ENCODE measurements at places on chromosomes 11 and 22. TPM values are rescaled to one million over a fixed set of nuclear protein-coding genes. Genes with fewer than 3 reads are reported as not detected.

The MAFF gene
- 4.6 TPM for total RNA-seq

The TBX1 gene
- 12.8 TPM for total RNA-seq

The SLC43A1 gene
- 20.5 TPM for total RNA-seq

The SCGB1A1 gene
- total RNA-seq = 1.6 TPM

The DEPDC7 gene
- 4.7 TPM for total RNA-seq

The TNKS1BP1 gene
- 127 TPM for total RNA-seq

The MUC6 gene
- 0.07 TPM for total RNA-seq

The TPP1 gene
- total RNA-seq = 51.4 TPM

The APOBEC3A gene
- total RNA-seq = not detected

The CARD16 gene
- not detected for total RNA-seq

The MRGPRX4 gene
- not detected for total RNA-seq

GRCh38 chr11:67396587-67397389, 4.9 kb downstream of the PPP1CA start:
- peaks cover 38% of the 10 kb centered on the region for H3K4me1 ChIP-seq
- H3K4me3 ChIP-seq = peak overlapping the region; percentile 45
- peak; percentile 58 for DNase-seq
- no peaks in the 10 kb centered on the region for H3K27me3 ChIP-seq
- peaks cover 24% of the 10 kb centered on the region for H3K36me3 ChIP-seq
- peak overlapping the region; percentile 93 for H3K27ac ChIP-seq

DNA sequence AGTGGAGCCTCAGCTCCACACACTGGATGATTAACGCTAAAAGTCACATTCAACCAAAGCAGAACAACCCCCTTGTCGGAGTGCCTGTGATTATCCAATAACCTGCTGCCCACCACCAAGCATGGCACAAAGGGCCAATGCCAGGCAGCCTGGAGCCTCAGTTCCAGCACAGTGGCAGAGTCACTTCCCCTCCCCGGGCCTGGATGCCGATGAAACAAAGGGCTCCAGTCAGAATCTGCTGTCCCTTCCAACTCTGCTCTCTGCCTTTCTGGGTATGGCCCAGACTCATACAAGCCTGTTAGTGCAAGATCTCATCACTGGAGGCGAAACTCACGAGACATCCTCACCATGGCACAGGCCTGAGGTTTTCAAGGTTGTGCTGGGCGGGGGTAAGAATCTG, 52.1 kb downstream of the CLTCL1 start:
- DNase-seq = no peak
- H3K27ac ChIP-seq = 0 out of 2 replicates have a peak overlapping the region, but pooled peaks have one; percentile 24
- no peaks in the 10 kb centered on the region for H3K36me3 ChIP-seq
- H3K4me1 ChIP-seq = peaks cover 4% of the 10 kb centered on the region

DNA sequence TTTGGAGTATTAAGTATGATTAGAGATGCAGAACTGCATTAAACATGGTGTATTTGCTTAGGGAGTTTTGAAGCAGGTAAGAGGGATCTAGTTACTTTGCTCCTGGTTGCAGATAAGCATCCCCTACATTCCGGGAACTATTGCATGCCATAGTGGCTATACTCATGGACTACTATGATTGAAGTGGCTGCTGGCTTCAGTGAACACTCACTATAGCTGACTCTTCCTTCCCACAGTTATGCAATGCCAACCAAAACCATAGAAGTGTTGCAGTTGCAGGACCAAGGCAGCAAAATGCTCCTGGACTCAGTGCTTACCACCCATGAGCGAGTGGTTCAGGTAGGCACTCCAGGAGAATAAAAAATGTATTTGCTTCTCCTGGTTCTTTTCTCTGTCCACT, 17.0 kb downstream of the COA4 start:
- no peak for DNase-seq
- H3K4me1 ChIP-seq = peaks cover 9% of the 10 kb centered on the region
- H3K27ac ChIP-seq = no peak overlapping the region
- no peaks in the 10 kb centered on the region for H3K27me3 ChIP-seq

DNA sequence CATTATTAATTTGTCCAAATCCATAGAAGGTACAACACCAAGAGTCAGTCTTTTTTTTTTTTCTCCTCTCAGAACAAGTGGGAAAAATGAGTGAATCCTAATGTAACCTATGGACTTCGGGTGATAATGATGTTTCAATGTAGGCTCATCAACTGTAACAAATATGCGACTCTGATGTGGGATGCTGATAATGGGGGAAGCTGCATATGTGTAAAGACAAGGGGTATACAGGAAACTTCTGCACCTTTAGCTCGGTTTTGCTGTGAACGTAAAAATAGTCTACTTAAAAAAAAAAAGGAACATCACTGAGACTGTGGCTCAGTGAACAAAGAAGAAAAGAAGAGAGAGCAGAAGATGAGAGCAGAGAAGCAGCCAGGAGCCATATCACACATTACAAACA, 78.3 kb upstream of the ARHGAP32 start:
- peaks cover 3% of the 10 kb centered on the region for H3K36me3 ChIP-seq
- no peak overlapping the region for H3K4me3 ChIP-seq
- no peaks in the 10 kb centered on the region for H3K27me3 ChIP-seq
- no peak for DNase-seq
- H3K4me1 ChIP-seq = peaks cover 33% of the 10 kb centered on the region

- H3K36me3 ChIP-seq = no peaks in the 10 kb centered on the region
- H3K4me1 ChIP-seq = peaks cover 26% of the 10 kb centered on the region
- no peak for DNase-seq
- no peak overlapping the region for H3K4me3 ChIP-seq
These were observed 19.8 kb upstream of the OAF start for GRCh38 chr11:120191058-120191457.

- no peak for DNase-seq
- 0 out of 2 replicates have a peak, but pooled peaks cover 1% of the 10 kb centered on the region for H3K36me3 ChIP-seq
- H3K27ac ChIP-seq = no peak overlapping the region
- H3K27me3 ChIP-seq = no peaks in the 10 kb centered on the region
- H3K4me3 ChIP-seq = no peak overlapping the region
- peaks cover 8% of the 10 kb centered on the region for H3K4me1 ChIP-seq
These were observed 11.5 kb downstream of the THAP12 start for GRCh38 chr11:76369406-76369805.

DNA sequence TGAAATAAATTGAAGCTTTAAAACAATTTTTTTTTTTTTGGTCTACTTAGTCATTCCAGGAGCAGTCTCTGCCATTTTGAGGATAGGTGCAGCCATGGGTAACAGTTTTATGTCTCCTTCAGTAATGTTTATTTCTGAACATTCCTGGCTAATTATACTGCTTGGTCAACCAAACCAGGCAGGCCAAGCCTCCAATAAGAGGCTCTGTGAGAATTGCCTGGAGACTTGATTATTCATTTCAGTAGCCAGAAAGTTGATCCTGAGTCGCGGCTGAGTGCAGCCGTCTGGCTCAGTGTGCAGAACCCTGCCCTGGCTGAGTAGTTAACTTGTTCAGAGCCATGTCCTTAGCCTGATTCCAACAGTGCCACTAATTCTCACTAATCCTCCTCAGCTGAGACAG, 364.0 kb upstream of the FAT3 start:
- H3K4me1 ChIP-seq = no peaks in the 10 kb centered on the region
- no peaks in the 10 kb centered on the region for H3K27me3 ChIP-seq
- H3K27ac ChIP-seq = no peak overlapping the region
- no peak for DNase-seq
- H3K4me3 ChIP-seq = no peak overlapping the region

- H3K36me3 ChIP-seq = no peaks in the 10 kb centered on the region
- H3K4me3 ChIP-seq = no peak overlapping the region
- H3K4me1 ChIP-seq = no peaks in the 10 kb centered on the region
- H3K27ac ChIP-seq = no peak overlapping the region
These were observed 76.9 kb upstream of the EED start for GRCh38 chr11:86167499-86168164.

DNA sequence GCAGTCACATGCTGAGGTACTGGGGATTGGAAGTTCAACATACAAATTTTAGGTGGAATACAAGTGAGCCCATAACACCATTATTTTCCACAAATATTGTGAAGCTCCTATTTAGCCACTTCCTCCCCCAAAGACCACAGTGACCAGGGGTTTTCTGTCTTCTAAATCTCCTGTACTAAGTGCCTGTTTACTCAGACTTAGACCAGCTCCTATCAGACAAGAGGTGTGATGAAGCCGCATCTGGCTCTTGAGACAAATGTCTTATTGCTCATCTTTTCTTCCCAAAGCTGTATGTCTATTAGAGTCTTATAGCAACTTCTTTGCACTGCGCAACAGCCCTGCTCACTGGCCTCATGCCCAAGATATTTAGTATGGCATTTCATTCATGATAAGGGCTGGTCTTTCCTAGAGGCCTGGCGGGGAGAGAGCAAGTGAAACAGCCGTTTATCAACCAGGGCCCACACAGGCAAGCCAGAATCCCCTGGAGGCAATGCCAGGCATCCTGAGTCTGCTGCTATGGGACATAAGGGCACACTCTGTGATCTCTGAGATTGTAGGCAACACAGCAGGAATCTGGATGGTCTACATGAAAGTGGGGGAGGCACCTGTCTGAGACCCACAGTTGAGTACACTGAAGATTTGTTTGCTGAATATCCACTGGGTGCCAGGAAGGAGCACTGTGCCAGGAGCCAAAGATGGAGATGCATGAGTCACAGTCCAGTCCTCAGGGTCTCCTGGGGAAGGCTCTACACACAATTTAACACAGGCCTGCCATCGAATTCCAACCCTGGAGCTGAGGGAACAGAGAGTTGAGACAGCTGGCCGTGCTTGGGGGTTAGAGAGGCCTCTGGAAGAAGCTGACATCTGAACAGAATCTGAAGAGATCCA, 78.5 kb upstream of the NCAM1 start:
- H3K27ac ChIP-seq = no peak overlapping the region
- H3K27me3 ChIP-seq = peaks cover 6% of the 10 kb centered on the region
- H3K4me1 ChIP-seq = peaks cover 11% of the 10 kb centered on the region
- DNase-seq = no peak
- no peak overlapping the region for H3K4me3 ChIP-seq
- H3K36me3 ChIP-seq = no peaks in the 10 kb centered on the region

DNA sequence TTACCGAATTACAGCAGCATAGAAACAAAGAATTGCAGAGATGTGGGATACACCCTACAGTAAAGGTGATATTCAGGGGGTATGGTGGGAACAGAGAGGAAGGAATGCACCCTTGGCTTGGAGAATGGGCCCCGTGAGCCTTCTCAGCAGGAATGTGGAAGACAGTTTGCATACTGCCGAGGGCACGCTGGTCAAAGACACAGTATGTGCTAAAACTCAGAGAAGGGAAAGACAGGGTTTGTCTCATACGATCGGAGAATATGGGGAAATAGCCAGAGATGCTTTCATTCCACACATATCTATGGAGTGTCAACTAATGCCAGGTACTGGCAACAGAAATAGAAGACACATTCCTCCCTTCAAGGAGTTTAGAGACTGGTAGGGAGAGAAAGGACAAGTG, 36.9 kb downstream of the UBASH3B start:
- H3K36me3 ChIP-seq = no peaks in the 10 kb centered on the region
- H3K27ac ChIP-seq = peak overlapping the region; percentile 52
- H3K4me3 ChIP-seq = no peak overlapping the region
- H3K4me1 ChIP-seq = peaks cover 23% of the 10 kb centered on the region

DNA sequence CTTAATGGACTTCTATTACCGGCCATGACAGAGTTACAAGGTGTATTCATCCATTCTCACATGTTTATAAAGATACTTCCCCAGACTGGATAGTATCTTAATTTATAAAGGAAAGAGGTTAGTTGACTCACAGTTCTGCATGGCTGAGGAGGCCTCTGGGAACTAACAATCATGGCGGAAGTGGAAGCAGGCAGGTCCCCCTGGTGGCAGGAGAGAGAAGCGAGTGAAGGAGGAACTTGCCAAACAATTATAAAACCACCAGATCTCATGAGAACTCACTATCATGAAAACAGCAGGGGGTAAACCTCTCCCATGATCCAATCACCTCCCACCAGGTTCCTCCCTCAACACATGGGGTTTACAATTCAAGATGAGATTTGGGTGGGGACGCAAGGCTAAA, 170.0 kb upstream of the PDGFD start:
- H3K4me3 ChIP-seq = no peak overlapping the region
- no peaks in the 10 kb centered on the region for H3K27me3 ChIP-seq
- H3K4me1 ChIP-seq = peaks cover 5% of the 10 kb centered on the region

- no peak overlapping the region for H3K27ac ChIP-seq
- peaks cover 31% of the 10 kb centered on the region for H3K4me1 ChIP-seq
- peaks cover 11% of the 10 kb centered on the region for H3K27me3 ChIP-seq
- DNase-seq = no peak
These were observed 872 bp downstream of the TMA7B start for GRCh38 chr22:39960791-39961746.

GRCh38 chr11:69436041-69436982, 45.2 kb upstream of the LINC01488 start:
- no peaks in the 10 kb centered on the region for H3K36me3 ChIP-seq
- DNase-seq = no peak
- H3K4me1 ChIP-seq = peaks cover 61% of the 10 kb centered on the region
- peaks cover 13% of the 10 kb centered on the region for H3K27me3 ChIP-seq
- no peak overlapping the region for H3K4me3 ChIP-seq

DNA sequence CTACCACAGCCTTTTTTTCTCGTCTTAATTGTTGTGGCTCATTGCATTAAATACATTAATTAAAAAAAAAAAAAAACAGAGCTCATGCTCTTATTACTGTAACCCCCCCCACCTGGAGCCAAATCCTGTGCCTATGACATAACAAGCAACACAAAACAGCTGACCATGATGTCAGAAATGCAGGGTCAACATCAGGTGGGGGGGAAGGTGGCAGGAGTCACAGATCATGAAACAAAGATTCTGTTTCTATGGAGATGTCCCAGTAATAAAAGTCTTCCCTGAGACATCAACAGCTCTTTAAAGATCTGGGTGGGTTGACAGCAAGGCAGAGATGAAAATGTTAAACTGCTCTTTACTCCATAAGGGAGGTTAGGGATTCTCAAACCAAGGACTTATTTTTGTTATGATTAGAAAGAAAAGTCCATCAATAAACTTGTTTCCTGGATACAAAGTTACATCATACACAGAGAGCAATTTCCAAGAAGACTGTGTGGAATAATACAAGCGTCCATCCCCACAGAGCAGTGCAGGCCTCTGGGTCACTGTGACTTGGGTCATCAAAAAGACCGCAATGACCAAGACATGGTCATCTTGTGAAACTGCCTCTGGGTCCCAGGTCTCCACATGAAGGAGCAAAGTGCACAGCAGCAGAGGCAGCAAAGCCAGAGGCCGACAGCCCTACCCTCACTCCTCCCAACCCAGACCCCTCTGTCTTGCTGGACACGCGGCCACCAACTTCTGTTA, 42.7 kb upstream of the CYP2D6 start:
- DNase-seq = no peak
- no peaks in the 10 kb centered on the region for H3K27me3 ChIP-seq
- peaks cover 11% of the 10 kb centered on the region for H3K36me3 ChIP-seq
- H3K27ac ChIP-seq = no peak overlapping the region
- peaks cover 35% of the 10 kb centered on the region for H3K4me1 ChIP-seq
- no peak overlapping the region for H3K4me3 ChIP-seq

DNA sequence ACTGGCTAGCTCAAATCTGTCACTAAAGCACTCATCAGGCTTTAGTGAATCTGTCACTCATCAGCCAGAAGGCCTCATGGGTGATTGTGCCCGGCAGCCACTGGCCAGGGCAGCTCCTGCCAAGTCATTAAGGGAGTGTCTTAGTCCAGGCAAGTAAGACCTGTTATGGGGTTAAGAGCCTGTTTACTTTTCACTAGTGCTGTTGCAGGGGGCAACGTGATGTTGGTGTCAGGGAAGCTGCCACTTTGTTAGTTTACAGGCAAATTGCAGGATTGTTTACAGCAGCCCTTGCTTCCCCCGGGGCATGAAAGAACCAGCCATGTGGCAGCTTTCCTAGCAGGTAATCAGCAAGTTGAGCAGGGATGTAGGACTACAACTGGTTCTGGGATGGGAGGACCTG, 155.6 kb upstream of the NCAM1 start:
- H3K27me3 ChIP-seq = no peaks in the 10 kb centered on the region
- H3K36me3 ChIP-seq = 0 out of 2 replicates have a peak, but pooled peaks cover 3% of the 10 kb centered on the region
- H3K27ac ChIP-seq = no peak overlapping the region
- DNase-seq = no peak

- DNase-seq = no peak
- H3K27ac ChIP-seq = no peak overlapping the region
- H3K4me3 ChIP-seq = no peak overlapping the region
- no peaks in the 10 kb centered on the region for H3K36me3 ChIP-seq
- no peaks in the 10 kb centered on the region for H3K27me3 ChIP-seq
- no peaks in the 10 kb centered on the region for H3K4me1 ChIP-seq
These were observed 462.8 kb downstream of the INSC start for GRCh38 chr11:15577519-15577918.

All from WTC11 (cell line).